GM12891 (cell line): ENCODE measurements at places on chromosomes 6 and 20.

- DNase-seq, result no peak
These were observed 184.2 kb upstream of the MAN1A1 start for GRCh38 chr6:119533603-119534279.

GRCh38 chr20:24373372-24373771 lies 96.1 kb upstream of the SYNDIG1 start:
- DNase-seq, result no peak

DNA sequence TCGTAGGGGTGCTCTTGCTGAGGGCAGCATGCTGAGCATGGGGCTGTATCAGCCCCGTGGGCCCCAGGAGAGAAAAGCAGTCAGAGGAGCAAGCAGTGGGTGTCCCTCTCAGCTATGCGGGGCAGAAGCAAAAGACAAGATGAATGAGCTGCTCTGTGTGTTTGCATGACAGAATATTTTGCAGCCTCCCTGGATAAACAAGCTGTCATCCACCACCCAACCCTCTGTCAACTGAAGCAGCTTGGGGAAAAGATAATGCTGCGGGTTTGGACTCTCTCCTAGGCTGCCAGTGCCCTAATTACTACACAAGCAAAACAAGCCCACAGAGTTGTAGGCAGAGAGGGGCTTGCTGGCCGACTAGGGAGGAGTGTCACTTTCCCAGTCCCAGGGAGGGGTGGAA lies 82.3 kb upstream of the PTPRT start:
- DNase-seq, result no peak

DNA sequence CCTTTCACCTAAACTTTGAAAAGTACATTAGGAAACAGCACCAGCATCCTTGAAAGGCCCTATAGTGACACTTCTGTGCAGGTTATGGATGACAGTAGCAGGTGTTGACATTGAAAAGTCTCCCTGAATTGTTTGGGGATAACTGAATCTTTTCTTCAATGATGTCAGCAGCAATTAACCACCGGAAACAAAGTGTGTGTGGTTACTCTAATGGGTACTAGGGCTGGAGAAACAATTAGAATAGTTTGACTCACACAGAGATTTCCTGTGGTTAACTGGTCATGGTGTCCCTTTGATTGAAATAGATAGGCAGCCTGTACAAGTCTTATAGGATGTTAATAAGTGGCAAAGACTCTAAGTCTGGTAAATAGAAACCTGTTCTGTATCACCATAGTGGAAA lies 189.1 kb downstream of the TBX18 start:
- DNase-seq, result no peak

GRCh38 chr6:104718672-104719071 lies 141.0 kb downstream of the HACE1 start:
- no peak for DNase-seq

- no peak for DNase-seq
These were observed 45.5 kb downstream of the ANKS1A start for GRCh38 chr6:34934516-34934915.

DNA sequence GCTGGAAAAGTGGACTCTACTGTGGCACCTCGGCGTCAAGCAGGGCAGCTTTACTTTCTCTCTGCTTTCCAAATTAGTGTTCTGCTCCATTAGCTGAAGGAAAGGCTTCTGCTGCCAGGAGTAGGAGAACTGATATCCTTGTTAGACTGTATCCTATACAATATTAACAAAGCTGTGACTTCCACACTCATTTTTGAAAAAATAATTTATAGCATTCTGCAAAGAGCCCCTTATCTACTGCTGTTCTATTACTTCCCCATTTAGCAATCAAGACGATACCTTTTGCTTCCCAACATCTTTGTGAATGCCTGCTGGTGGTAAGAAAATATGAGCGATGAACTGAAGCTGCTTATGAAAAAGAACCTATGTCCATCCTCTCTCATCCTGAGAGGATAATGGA lies 151.1 kb downstream of the UBE3D start:
- DNase-seq, result no peak

DNA sequence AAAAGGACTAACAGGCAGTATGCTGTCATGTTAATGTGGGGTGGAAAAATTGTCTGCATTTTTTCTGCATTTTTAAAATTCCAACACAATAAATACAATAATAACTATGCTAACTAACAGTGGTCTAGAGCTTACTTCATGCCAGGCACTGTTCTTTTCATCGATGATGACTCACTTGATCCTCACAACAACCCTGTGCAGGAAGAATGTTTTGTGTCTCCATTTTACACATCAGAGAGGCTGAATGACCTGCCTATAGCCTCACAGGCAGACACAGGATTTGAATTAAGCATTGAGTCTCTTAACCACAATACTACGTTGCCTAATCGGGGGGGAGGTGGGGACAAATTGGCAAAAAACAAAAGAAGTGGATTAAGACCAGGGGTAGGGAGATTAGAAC lies 26.9 kb upstream of the FANCE start:
- DNase-seq, result no peak

DNA sequence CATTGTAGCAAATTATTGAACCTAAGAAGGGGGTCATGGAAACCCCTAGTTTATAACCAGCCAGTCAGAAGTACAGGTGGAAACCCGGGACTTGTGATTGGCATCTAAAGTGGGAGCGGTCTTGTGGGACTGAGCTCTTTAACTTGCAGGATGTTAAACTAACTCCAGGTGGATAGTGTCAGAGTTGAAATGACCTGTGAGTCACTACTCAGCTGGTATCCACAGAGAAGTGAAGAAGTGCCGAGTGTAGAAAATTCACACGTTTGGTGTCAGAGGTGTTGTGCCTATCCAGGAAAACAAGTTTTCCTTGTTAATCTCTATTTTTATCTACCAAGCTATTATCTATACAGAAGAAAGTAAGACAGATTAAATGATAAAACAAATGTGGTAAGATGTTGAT lies 179.7 kb downstream of the ADGRG6 start:
- DNase-seq, result no peak

- DNase-seq, result no peak
These were observed 1.9 kb downstream of the DDR1 start for GRCh38 chr6:30885999-30886896.

DNA sequence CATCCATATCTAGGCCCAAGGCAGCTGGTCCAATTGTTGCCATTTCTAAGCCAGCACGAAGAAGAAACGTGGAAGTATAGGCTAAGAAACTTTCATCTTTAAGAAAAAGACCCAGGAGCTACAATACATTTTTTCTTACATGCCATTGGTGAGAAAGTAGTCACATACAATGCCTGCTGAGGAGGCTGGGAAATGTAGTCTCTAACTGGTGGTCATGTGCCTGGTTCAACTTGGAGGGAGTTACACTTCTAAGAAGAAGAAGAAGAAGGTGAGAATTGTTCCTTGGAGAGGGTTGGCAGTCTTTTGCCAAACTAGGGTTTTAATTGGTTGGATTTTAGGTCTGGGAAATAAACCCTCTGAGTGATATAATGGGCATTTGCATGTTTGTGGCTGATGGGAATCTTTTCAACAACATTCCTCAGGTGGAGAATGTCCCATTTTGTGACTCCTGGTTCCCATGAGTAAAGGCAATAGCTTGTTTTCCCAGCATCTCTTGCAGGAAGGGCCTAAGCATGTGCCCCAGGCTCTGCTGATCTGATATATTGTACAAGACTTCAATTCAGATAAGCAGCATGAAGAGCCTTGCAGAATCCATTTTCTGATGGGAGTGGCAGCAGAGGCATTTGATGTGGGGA lies 47.0 kb upstream of the PREP start:
- no peak for DNase-seq

- no peak for DNase-seq
These were observed 801.9 kb downstream of the QKI start for GRCh38 chr6:164216368-164216767.
